ENCODE measurements at places on chromosomes 3 and 15.

- no peak for DNase-seq
Measured at GRCh38 chr3:51146781-51147180, 238.3 kb upstream of the MANF start.

- DNase-seq, result no peak
Measured at GRCh38 chr3:14898929-14899328, 48.5 kb upstream of the NR2C2 start.

- no peak for DNase-seq
Measured at GRCh38 chr15:42730536-42730935, 6.4 kb downstream of the CDAN1 start.

DNA sequence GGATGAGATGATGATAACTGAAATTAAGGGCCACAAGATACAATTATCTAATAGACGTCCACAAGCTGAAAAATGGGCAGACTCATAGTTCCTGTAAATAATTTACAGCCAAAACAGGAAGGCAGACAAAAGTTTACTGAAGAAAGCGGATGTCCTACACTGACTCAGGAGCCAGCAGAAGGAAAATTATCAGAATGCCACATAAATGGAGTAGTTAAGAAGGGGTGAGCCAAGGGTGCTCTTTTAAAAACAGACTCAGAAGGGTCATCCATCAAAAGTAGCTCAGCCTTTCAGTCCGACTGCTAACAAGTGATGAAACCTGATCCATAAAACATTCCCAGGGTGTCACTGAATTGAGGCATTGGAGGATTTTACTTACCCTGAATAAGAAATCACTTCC is 39.8 kb downstream of the TUSC7 start:
- DNase-seq, result no peak

DNA sequence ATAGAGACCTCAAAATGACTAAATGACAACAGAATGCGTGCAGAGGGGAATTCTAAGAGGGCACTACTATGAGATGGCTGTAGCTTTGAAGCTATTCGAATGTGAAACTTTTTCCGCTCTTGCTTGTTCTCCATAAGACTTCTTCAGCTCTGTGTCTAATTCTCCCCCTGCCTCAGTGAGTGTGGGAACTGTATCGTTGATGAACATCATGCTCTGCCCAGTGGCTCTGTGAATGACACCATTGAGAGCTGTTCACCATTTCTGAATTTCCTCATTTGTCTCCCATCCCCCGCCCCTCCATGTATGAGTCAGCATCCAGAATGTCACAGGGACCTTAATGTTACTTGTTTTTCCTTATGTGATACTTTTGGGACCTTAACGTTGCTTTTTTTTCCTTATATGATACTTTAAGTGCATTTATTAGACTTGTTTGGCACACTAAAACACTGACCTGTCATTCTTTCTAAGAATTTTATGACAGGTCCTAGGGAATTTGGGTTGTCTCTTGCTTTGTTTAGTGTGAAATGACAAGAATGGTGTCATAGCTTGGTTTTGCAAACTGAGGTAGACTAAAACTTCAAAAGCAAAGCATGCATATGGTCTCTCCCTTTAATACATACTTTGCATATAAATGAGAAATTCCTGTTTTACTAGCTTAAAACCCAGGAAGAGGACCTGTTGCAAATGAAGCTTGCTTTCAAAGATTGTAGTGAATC is 99.6 kb downstream of the FNDC3B start:
- no peak for DNase-seq

DNA sequence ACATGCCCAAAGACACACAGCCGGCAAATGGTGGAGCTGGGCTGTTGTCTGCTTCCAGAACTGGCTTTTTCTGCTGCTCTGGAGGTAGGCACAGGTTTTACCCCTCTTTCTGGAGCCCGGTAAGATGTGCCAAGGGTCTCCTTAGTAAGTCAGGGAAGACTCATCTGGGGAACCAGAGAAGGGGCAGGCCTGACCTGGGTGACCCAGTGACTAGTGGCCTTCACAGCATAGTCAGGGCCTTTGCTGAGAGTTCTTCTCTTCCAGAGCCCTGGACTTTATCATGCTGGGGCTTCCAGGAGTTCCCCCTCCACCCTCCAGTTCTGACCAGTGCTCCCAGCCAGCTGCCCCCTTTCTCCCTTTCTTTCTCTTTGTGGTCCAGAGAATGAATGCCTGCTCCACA is 3.2 kb downstream of the CD276 start:
- no peak for DNase-seq

DNA sequence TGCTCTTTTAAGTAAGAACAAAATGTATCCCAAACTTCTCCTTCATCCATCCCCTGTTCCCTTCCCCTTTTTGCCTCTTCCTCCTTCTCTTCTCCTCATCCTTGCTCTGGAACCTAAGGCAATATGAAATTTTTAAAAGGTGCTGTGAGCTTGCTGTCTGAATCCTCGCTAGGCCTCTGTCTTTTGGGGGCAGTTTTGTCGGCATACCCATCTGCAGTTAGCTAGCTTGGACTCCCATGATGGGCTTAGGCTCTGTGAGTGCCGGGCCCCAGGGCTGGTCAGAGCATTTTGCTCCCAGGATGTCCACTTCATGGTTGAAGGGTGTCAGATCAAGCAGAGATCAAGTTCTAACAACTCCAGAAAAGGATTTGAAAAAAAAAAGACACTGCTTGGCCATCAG is 18.6 kb downstream of the ZIC1 start:
- no peak for DNase-seq

DNA sequence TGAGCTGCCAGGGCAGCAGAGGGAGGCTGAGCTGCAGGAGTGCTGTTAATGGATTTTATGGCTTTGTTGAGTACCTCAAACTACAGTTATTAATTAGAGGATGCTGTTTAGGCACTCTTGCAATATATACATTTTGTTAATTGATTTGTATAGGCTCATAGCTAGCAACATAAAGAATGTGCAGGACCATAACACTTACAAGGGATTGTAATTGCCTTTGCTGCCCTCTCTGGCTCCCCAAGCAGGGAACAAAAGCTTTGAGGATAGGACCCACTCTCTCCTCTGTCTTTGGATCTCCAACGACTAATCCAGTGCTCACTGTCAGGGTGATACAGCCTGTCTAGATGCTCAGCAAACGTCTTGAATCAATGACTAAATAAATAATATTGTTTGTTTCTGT is 1.2 kb upstream of the CLSTN2 start:
- DNase-seq, result no peak

- peak; percentile 56 for DNase-seq
Measured at GRCh38 chr3:39291903-39292329, 12.1 kb upstream of the CX3CR1 start.

DNA sequence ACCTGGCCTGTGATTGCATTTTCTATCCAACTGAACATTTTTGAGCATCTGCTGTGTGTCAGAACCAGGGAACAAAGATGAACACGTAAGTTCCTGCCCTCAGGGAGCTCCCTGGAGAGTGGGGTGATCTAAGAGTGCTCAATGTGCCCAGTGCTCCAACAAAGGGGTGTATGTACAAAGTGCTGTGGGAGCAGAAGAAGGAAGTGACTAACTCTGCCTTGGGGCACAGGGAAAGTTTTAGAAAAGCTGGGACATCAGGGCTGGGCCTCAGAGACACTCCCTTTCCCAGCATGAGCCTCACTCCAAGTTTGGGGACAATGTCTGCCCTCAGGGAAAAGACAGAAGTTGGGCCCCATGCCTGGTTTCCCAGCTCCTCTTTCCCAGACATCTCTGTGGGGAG is 27.6 kb upstream of the BNC1 start:
- DNase-seq, result no peak

- DNase-seq, result no peak
Measured at GRCh38 chr15:101156509-101157159, 95.2 kb downstream of the CHSY1 start.

- no peak for DNase-seq
Measured at GRCh38 chr15:82958638-82959037, 6.1 kb upstream of the HOMER2 start.

DNA sequence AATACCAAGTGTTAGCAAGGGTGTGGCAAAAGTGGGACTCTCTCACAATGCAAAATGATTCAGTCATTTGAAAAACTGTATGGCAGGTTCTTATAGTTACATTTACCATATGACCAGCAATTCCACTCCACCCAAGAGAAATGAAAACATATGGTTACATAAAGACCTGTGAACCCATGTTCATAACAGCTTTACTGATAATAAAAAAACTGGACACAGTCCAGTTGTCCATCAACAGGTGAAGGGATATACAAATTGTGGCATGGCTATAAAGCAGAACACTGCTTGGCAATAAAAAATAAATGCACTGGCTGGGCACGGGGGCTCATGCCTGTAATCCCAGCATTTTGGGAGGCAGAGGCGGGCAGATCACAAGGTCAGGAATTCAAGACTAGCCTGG is 30.8 kb downstream of the RAD18 start:
- DNase-seq, result no peak

All from stimulated activated CD8-positive, alpha-beta memory T cell treated with anti-CD3 and anti-CD28 coated beads, Interleukin-2, amount 100 ng/mL, for 1 hour (primary cell).